Fibroblast of skin of left biceps (primary cell): ENCODE measurements at places on chromosomes 3 and 15.
A peak's percentile ranks its signal among the peaks of the same experiment; 100 is the strongest.

GRCh38 chr3:141489203-141489602 lies 2.4 kb downstream of the RASA2 start:
- no peak for DNase-seq

- peak; percentile 86 for DNase-seq
Observed at GRCh38 chr3:24505691-24506550, 11.3 kb upstream of the THRB start.

GRCh38 chr3:50340147-50340447 lies 539 bp downstream of the RASSF1 start:
- DNase-seq, result no peak

DNA sequence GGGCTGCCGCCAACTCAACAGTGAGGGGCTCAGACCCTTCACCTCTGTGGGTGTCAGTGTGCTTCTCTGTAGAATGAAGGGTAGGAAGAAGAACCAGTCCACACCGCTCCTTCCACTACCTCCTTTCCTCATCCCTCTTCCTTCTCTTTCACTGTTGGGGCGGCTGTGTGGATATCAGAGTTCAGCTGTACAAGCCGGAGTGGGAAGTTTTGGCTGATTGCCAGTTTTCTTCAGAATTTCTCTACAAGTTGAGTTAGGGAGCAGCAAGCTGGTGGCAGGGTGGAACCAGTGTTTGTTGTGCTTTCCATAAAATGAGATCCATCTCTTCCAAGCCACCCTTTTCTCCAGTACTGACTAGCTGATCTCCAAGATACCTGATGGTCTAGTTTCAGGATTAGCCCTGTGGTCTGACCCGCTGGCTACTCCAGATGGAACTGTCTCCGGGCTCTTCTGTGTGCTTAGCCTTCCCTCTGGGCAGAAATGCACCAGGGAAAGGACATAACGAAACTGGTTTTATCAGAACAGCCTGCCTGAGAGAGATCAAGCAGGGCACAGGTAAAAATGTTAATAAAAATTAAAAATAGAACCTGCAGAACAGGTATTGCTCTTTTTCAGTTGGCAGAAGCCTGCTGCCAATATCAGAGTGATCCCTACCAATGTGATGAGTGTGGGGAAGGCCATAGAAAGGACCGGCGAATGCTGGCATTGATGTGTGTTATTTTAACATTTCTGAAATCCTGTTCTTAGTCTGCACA lies 169.9 kb upstream of the TSC22D2 start:
- DNase-seq, result no peak

- DNase-seq, result no peak
Observed at GRCh38 chr3:127254730-127255129, 33.1 kb downstream of the PRR20G start.

DNA sequence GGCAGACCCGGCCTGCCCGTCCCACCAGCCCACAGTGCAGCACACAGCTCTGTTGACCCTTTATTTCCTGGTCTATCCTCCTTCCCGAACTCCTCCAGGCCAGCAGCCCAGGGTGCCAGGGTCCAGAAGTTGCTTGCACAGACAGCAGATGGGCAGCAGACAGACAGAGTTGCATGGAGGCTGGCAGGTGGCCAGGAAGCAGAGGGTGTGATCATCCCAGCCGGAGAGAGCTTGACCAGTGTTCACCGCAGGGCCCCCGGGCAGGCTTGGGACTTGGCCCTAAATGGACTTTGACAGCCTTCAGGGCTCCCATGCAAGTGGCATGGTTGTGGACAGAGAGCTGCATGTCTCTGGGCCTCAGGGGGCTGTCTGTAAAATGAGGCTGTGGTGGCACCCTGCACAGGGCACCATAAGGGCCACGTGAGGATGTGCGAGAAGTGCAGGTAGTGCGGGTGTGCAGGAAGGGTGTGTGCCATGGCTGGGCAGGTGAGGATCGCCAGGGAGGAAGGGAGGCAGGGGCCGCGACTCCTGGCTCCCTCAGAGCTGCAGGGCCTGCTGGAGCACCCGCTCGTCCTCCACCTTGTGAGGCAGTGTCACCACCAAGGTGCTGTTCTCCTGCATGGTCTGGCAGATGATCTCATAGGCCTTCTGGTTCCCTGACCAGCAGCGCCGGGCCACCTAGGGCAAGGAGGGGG lies 6.3 kb upstream of the ZXDC start:
- no peak for DNase-seq

DNA sequence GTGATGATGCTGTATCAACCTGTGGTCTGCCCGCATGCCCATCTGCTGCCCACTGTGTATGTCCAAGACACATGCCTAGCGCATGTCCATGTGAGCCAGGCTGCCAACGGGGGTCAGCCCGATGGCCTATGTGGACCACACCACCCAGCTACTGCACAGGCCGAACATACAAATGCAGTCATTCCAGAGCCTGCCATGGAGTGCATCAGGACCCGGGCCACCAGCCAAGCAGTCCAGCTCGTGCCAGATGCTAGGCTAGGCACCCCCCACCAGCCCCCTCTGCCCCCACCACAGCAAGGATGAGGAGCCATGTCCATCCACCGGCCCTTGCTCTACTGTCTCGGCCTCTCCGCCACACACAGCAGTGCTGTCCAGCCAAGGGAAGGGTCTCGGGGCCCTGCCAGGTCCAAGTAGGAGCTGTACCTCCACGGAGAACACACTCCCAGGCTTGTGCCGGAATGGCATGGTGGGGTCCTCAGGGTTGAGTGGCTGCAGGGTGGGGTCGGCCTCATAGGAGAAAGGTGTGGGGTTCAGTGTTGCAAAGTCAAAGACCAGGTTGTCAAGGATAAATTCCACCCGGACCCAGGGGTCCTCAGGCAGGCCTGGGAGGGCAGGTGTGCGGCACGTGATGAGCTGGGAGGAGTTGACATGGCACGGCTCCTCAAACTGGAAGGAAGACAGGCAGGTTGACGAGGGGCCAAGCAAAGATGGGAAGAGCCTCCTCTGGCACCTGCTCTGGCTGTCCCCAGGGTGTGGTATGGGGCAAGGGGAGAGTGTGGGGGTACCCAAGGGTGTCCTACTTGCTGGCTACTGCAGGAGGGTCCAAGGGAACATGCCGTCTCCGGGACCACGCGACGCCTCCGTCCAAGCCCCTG lies 15.3 kb downstream of the PLXNB1 start:
- DNase-seq, result no peak

DNA sequence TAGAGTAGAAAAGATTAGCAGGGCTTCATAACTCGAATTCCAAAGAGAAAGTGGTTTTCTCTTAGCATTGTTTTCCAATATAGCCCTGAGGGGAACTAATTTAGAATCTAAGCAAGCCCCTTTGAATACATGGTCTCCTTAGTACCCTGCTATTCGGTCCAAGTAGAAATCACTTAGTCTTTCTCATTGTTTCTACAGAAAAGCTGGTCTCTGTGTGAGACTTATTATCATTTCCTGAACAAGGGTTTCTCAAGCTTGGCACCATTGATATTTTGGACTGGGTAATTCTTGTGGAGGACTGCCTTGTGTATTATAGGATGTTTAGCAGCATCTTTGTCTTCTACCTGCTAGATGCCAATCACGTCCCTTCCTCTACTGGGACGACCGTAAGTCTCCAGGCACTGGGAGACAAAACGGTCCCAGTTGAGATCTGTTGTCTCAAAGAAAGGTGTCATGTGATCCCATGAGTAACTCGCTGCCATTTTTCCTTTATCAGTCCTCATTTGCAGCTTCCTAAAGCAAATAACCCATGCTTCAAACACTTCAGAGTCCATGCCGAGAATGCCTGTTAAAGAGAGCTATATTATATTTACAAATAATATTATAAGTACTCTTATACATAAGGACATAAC lies 230.7 kb upstream of the SLCO3A1 start:
- DNase-seq, result no peak

GRCh38 chr3:25587526-25587925 lies 77.2 kb downstream of the TOP2B start:
- DNase-seq, result no peak

GRCh38 chr3:55765398-55765797 lies 278.3 kb upstream of the WNT5A start:
- DNase-seq, result no peak

DNA sequence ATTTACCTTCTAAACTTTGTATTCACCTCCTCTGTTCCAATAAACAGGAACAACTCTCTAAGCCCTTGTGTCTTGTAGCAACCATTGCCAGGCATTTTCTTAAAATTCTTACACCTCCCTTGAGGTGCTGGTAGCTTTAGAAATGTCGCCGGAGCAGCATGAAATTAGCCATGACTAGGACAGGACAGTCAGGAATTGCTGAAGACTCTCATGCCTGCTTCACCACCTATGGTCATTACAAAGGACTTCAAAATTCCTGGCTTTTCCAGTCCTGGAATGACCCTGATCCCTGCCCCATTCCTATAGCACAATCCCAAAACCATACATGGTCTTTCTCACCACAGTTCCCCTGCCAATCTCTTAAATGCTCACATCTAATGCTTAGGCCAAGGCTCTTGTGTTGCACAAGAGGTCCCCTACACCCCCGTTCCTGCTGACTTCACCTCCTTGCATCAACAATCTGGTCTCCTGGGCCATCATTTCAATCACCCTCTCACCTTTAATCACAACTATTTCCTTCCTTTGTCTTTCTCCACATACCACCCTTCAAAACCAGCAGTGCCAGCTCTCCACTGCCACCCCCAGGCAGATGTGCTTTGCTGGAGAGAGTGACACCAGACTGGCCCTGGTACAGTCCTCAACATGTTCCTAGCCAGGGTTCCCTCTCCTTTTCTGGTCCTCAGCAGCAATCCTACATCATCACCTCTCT lies 113.2 kb upstream of the TJP1 start:
- no peak for DNase-seq

- no peak for DNase-seq
Observed at GRCh38 chr3:98733053-98733811, 29.9 kb upstream of the ST3GAL6 start.

DNA sequence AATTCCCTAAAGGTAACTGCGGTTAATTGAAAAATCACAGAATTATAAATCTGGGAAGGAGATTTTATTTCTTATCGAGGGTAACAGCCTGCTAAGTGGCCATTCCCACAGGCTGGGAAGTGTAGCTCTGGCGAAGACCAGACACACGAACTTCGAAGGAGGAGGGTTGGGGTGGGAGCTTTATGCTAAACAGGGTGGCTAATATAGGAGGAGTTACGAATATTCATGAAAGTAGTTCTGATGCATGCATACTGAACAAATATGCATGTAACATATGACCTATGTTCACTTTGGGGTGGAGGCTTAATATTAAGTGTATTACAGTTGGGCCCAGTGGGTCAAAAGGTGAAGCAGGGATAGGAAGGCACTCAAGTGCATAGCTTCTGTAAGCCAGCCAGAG lies 221.6 kb downstream of the FGF12 start:
- DNase-seq, result no peak

DNA sequence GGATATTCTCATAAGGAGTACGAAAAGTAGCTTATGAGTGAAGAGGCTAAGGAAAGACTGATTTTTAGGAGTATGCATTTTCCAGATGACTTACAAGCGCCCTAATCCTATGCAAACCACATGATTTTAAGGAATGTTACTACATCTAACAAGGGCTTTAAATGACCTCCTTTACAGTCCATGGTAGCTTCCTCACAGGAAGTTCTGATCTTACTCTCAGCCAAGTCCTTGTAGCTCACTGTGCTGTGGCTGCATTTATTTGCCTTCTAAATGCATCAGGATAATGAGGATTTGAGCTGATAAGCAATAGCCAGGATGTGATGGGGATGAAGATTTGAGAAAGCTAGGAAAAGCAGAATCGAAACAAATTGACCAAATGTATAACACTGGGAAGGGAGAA lies 896.0 kb downstream of the MCTP2 start:
- DNase-seq, result no peak

DNA sequence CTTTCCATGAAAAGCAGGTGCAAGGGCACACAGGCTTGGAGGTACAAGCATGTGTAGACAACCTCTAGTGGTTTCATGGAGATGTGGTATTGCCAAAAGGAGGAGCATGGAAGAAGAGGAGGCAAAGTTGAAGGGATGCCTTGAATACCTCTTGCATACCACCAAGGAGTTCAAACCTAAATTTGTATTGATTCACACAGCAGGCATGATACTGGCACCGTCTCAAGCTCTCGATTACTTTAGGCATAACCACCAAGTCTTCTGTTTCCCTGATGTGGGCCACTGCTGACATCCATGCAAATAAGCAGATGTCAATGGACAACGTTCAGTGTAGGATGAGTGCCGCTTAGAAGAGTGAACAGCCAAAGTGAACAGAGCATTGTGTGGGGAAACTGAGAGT lies 87.1 kb downstream of the SCN11A start:
- DNase-seq, result no peak

DNA sequence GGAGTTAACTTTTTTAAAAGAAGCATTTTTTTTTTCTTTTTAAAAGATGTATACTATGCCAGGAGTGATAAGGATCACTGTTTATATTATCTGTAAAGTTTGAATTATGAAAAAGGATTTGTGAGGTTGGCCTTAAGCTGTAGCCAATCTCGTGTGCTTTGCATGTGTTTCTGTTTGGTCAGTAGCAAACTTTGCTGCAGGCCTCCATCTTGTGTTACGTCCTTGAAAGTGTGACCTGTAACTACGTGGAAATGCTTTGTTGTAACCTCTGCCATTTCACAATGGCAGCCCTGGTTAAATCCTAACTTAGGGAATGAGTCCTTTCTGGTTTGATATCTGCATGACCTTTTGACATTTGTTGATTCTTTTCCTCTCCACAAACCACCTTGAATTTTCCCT lies 1345.6 kb downstream of the NSUN3 start:
- DNase-seq, result no peak

DNA sequence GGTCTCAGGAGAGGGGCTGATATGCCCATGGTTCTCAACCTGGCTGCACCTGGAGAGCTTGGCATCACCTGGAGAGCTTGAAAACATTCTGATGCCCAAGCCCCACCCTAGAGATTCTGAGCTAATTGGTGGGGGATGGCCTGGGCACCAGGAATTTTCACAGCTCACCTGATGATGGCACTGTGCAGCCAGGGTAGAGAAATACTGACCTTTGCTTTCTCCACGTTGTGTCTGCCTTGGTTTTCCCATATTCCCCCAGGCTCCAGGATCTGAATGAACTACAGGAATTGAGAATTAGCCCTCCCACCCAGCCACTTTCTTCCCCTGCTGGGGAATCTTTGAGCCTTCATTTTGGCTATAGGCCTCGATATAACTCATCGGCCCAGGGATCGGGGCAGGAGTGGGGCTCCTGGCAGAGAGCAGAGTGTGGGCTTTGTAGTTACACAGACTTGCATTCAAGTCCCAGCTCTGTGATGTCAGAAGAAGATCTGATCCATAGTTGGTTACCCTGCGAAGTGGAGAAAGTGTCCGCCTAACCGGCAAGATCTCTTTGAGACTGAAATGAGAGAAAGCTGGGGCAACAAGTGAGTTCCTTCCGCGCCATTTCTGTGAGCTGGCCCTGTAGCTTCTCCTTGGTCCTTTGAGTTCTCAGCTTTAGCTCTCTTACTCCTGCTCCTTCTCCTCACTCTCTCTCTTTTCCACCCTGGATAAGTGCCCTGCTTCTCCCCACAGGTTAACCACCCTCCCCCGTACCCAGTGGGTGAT lies 33.1 kb upstream of the UBE2Q2 start:
- no peak for DNase-seq

GRCh38 chr3:99945328-99945995 lies 127.8 kb downstream of the CMSS1 start:
- DNase-seq, result no peak
